ENCODE measurements at places on chromosomes 2 and 18.

GRCh38 chr2:188050726-188051125, 240.9 kb upstream of the GULP1 start:
- H3K27ac ChIP-seq, result no peak overlapping the region
- no peak for DNase-seq
- H3K4me1 ChIP-seq, result no peaks in the 10 kb centered on the region
- no peaks in the 10 kb centered on the region for H3K27me3 ChIP-seq

DNA sequence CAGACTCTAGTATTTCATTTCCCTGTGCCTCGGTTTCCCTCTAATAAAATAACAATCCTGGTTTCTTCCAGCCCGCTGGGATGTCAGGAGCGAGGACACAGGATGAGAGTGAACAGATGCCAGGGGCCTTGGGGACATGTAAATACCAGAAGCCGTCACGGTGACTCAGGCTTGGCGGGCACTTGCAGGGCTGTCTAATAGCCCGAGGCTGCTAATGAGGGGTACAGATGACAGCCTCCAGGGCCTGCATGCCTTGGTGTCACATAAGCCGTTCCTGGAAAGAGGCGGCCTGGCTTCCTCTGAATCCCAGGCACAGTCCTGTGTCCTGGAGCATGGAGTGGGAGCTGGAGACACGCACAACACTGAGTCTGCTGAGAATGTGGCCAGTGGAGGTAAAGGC, 28.2 kb downstream of the HS1BP3 start:
- no peak overlapping the region for H3K4me3 ChIP-seq
- no peaks in the 10 kb centered on the region for H3K27me3 ChIP-seq
- no peak overlapping the region for H3K27ac ChIP-seq
- no peak for DNase-seq
- H3K36me3 ChIP-seq, result peaks cover 3% of the 10 kb centered on the region
- H3K4me1 ChIP-seq, result no peaks in the 10 kb centered on the region

DNA sequence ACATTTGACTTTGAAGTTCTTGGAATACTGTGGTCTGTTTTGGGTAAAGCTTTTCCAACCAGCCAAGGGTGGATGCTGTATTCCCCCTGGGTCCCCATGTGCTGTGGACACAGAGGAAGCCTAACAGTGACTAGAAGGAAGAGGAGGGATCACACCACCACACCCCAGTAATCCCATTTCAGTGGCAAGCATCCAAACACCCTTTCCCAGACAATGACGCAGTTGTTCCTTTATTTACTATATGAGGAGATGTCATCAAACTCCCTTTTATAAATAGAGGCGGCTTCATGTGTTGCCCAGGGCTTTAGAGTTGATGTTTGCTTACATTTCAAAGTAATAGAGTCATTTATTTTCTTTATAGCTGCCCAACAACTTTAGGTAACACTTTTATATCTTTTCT, 959.4 kb upstream of the GYPC start:
- no peaks in the 10 kb centered on the region for H3K4me1 ChIP-seq

GRCh38 chr2:186024921-186025320, 286.3 kb downstream of the FSIP2 start:
- no peaks in the 10 kb centered on the region for H3K36me3 ChIP-seq
- H3K4me3 ChIP-seq, result no peak overlapping the region
- H3K4me1 ChIP-seq, result no peaks in the 10 kb centered on the region
- no peak overlapping the region for H3K27ac ChIP-seq
- DNase-seq, result no peak

DNA sequence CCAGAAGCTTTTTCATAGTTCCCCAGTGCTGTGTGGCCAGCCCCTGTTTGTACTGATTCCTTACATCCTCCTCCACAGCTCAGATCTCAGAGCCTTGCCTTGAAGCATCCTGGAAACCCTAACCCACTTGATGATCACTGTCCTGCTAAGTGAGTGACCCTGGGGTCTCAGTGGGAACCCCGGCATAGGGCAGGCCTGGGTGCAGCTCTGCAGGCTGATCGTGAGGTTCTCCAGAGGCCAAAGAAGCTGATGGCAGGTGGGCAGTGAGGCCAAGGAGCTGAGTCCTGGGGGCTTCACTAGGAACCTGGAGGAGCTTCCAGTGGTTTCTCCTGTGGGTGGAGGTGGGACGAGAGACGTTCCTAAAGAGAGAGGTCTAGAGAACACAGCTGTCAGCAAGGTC, 47.4 kb upstream of the BIN1 start:
- no peak overlapping the region for H3K4me3 ChIP-seq
- no peaks in the 10 kb centered on the region for H3K4me1 ChIP-seq
- H3K36me3 ChIP-seq, result no peaks in the 10 kb centered on the region
- DNase-seq, result no peak
- H3K27me3 ChIP-seq, result peaks cover 12% of the 10 kb centered on the region
